Breast epithelium (tissue), 4 donors: ENCODE measurements at places on chromosomes 3 and 15.

DNA sequence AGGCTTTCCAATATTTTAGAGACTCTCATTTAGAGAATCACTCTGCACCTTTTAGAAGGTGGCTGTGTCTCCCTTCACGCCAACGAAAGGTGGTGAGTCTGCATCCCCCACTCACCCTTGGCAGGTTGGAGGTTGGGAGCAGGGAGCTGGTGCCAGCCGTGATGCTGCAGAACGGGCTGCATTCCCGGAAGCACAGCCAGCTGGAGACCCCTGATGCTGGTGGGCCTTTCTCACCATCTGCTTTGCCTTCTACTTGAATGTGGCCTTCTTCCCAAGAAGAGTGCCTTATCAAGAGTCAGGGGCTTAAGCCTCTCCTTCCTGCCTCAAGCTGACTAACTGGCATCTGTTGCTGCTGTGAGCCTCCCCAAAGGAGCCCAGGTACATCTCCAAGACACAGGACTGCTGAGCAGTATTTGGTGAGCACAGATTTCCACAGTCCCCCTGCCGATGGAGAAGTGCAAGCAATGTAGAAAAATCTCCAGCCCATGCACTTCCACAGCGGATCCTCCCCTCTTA lies 17.7 kb upstream of the HEG1 start:
- no peak for DNase-seq

DNA sequence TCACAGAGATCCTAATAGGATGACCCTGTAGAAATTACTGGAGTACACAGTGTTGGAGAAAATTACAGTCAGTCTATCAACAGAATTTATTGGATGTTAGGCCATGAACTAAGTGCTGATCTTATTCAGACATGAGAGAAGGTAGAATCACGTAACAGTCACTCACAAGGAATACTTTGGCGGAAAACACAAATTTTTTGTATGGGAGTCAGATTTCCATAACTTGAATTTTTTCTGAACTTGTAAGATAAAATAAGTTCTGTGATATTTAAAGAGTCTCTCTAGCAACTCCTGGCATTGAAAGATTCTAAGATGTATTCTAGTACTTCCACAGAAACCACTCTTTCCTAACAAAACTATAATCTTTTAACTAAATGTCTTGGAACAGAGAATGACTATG lies 178.8 kb upstream of the MME start:
- no peak for DNase-seq

- DNase-seq: no peak
These were observed 156.7 kb upstream of the TSC22D2 start for GRCh38 chr3:150251187-150252062.

DNA sequence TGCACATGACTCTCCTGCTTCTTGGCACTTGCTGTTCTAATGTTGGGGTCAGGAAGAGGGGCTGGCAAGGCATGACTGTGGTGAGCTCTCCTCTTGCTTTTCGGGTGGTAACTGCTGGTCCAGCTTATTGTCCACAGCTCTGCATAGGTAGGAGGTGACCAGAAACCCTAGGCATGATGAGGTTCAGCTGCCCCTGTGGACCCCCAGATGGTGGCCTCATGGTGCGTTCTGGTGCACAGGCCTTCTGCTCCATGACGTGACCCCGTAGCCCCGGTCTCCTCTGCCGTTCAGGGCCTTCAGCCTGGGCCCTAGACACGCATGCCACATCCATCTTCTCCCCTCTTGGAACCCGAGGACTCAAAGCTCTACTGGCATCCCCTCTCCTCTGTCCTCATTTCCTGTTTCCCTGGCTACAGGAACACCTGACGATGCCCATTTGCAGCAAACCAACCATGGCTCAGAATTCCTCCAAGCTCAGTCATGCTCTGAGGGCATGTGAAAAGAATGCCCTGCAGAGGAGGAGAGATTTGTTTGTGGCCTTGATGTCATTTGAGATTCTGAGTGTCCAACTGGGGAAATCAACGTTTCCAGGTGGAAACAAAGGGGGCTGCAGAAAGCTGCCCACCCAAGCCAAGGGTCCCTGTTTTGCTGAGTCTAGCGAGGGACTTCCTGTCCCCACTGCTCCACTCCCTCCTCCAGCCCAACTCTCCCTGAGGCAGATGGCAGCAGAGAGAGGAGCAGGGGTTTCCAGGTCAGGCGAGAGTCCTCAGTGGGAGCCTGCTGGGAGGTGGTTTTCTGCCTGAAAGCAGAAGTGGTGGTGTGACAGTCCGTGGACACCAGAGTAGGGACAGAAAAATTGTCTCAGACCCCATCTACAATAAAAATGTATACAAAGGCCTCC lies 198.7 kb upstream of the LYSMD4 start:
- DNase-seq: no peak

- no peak for DNase-seq
These were observed 71.0 kb downstream of the THBS1 start for GRCh38 chr15:39651881-39652280.

DNA sequence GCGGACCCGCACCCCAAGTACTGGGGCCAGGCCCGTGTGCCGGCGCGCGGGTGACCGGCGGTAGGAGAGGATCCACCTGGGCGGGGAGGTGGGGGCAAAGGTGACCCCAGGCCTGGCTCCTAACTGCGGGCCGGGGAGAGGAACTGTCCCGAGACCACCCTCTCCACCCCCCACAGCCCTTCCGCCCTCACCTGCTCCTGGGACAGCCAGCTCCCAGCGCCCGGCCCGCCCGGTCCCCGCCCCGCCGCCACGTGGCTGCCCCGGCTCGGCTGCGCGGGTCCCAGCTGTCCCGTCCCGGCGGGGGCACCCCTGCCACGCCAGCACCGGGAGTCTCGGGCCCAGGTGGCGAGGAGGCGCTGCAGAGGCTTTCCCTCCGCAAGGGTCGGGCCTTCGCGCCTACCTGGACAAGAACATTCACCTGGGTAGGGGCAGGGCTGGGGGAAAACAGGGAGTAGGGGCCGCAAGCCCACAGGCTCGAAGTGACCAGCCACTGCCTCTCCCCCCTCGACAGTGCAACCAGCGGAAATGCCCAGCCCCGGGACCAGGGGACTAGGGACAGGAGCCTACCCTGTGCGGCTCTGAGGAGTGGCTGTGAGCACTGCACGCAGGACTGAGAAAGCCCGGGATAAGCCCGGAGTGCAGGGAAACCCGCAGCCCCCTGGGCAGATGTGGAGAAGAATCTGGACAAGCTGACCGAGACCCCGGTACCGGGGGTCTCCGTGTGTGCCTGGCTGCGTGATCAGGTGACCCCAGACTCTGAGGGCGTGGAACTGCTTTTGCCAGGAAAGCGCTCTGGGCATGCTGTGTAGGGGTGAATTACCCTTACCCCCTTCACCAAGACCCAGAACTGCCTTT lies at the start of gene SLC12A8:
Gene SLC12A8, minus strand, starts transcription at position 240 of the 855 bp plus-strand sequence. CDS start 1,399 bp downstream, outside the sequence.
- no peak for DNase-seq

- DNase-seq: peak; percentile 67
These were observed 3.2 kb downstream of the ZXDC start for GRCh38 chr3:126472277-126473006.

DNA sequence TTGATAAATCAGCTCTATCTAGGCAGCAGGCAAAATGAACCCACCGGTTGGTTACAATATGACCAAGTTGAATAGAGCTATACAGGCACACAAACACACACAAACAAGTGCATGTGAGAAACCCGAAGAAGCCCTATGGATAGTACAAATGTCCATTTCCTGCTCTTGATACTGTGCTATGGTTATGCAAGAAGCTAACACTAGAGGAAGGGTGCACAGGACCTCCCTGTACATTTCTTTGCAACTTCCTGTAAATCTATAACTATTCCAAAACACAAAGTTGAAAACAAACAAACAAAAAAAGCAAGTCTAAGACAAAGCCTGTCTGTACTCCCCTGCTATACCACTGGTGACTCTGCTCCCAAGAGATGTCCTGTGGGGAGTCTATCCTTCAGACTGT lies 8.2 kb upstream of the FAM240A start:
- no peak for DNase-seq

- DNase-seq: no peak
These were observed 199.1 kb downstream of the EPHA3 start for GRCh38 chr3:89306540-89306939.

GRCh38 chr3:32603064-32603463 lies 32.4 kb upstream of the DYNC1LI1 start:
- no peak for DNase-seq

DNA sequence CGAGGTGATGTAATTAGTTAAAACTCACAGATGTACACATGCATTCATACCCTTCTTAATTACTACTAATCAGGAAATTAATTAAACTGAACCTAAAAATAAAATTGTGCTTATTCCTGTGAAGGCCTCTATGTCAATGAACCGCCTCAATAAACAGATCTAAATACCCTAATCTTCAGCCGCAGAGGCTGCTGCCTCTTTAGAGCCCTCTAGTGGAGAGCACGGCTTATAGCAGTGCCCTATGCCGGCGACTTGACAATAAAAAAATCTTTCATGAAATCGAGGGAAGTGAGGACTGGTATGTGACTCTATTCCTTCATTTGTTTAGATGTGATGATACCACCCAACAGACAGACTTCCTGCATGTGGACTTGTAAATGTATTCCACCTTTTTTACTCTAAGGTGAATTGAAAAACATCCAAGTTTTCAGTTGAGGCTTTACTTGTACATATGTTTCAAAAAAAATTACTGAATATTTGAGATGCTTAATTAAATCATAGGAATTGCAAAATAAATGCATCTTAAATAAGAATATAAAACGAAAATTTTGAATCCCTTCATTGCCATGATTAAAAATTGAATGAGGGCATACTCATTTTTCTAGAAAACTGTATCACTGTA lies 8.3 kb upstream of the EPHA3 start:
- DNase-seq: no peak

DNA sequence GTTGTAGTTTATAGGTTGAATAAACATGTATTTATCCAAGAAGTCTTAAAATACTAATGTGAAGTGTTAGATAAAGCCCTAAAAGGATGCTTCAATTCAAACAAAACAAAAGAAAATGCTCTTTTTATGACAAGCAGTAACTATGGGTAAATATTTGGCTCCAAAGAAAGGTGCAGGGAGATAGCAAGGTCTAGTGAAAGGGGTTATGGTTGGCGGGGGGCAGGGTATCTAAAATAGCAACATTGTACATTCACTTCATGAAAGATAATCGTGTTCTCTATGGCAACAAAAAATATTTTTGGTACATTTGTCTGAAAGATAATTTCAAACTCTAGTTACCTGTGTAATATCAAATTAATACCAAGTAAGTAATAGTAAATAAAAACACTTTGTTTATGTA lies 149.5 kb downstream of the FGF12 start:
- DNase-seq: no peak

GRCh38 chr15:65869954-65870871 lies 922 bp downstream of the RAB11A start:
- peak; percentile 56 for DNase-seq

DNA sequence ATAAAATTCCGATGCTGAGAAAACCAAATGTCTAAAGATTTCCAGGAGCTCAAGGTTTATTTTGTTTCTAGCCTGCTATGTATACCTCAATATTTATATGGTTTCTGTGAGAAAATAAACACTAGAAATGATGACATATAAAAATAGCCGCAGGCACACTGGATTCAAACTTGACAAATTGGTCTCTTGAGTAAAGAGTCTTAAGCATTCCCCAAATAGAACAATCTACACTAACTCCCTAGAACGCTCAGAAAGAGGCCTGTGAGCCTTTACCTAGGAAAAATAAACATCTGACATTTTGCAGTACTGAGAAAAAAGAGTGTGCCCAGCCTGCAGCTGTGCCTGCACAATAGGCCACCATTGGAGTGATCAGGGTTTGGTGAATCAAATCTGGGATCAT lies 75.2 kb downstream of the NEK10 start:
- no peak for DNase-seq

DNA sequence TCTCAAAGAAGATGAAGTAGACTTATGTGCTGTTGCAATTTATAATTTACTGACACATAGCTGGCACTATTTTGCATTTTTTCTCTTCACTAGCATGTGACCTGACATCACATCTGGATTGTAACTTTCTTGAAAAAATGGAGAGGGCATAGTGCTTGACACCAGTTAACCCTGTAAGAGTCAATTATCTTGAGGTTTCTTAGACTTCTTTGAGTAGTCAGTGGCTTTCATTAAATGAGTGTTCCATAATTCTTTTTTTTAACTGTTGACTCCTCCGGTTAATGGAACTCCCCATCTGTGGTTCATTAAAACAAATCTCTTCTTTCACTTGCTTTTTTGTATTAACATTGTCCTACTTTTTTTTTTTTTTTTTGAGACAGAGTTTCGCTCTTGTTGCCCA lies 16.9 kb upstream of the PRKCI start:
- DNase-seq: no peak

GRCh38 chr15:27254055-27254454 lies 283.1 kb downstream of the GABRG3 start:
- DNase-seq: no peak

- DNase-seq: no peak
These were observed 226.1 kb downstream of the TLE3 start for GRCh38 chr15:69871511-69872134.

DNA sequence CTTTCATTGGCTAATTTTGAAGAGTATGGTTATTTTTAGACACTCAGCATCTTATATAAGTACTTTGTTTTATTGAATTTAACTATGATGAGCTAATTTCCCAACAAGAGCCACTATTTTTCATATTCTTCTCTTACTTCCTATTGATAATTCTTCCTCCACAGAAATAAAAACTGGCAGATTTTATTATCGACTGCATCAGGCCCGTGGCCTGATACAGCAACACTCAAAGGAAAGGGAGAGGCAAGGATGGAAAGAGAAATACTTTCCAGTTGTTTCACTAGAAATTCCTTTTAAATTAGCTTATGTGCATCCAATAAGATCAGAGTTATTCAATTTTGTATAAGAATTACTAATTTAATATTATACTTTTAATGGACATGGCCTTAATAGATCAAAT lies 886.3 kb downstream of the ROBO1 start:
- DNase-seq: no peak

- no peak for DNase-seq
These were observed 109.5 kb downstream of the RORA start for GRCh38 chr15:61119556-61119955.

DNA sequence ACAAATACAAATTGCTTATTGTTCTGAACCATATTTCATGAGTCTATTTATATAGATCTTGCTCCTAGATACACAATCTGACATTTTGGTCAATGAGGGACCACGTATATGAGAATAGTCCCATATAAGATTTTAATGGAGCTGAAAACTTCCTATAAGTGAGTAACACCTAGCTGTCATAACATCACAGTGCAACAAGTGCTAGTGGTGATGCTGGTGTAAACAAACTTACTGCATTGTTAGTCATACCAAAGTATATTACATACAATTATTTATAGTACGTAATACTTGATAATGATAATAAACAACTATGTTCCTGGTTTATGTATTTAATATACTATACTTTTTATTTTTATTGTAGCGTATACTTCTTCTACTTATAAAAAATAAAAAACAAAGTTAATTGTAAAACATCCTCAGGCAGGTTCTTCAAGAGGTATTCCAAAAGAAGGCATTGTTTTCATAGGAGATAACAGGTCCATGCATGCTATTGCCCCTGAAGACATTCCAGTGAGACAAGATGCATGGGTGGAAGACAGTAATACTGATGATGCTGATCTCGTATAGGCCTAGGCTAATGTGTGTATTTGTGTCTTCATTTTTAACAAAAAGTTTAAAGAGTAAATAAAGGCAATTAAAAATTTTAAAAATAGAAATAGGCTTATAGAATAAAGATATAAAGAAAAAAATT lies 46.8 kb upstream of the NAALADL2 start:
- no peak for DNase-seq
